DMS153 (cell line): ENCODE measurements at places on chromosomes 7 and 10.

DNA sequence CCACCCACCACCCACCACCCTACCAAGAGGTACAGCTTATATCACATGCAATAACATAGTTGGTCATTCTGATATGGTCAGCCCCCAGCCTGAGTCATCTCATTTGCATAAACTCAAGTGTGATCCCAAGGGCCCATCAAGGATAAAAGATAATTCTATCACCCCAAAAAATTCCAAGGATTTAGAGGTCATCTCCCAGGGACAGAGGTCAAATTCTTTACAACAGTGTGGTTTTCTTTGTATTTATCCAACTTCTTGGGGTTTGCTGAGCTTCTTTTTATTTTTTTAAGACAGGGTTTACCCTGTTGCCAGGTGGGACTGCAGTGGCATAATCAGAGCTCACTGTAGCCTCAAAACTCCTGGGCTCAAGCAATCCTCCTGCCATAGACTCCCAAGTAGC lies 9.4 kb upstream of the GTPBP10 start:
- DNase-seq: no peak

- no peak for DNase-seq
Measured at GRCh38 chr10:126670056-126670894, at the start of gene C10orf90. TSS of gene C10orf90 (minus strand) at chr10:126670693. CDS start at chr10:126670480, 213 bp downstream.

DNA sequence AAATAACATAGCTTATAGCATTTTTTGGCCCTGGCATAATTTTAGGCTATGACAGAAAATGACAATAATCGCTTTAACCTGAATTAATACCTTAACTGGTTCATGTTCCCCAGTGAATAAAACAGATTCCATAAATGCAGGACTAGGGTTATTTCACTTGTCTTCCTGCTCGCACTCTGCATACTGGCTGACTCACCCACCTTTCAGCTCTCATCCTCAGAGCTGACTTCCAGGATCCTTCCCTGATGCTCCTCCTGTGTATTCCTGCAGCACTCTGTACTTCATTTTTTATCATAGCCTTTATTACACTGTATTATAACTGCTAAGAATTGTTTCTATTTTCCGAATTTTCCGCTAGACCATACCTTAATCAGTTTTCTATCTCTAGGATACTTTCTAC lies 123.7 kb downstream of the AVL9 start:
- DNase-seq: no peak

DNA sequence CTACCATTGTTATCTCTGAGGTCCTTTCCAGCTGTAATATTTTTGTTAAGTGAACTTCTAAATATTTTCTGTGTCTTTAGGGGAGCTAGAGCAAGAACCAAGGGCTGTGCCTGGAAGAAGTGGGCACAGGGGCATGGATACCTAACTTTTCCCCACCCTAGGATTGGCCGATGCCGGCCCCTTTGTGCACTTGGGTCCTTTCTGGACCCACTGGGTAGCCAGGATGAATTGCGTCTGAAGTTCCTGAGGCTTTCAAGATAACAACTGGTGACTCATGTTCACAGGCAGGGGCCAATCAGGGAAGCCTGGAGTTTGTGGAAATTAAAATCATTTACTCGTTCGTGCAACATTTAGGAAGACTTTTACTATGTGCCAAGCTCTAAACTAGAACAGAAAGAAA lies 758 bp downstream of the DPCD start:
- DNase-seq: no peak

- DNase-seq: no peak
Measured at GRCh38 chr10:128178302-128178958, 52.2 kb upstream of the MKI67 start.
